ENCODE measurements at places on chromosomes 2 and 18. TPM values are rescaled to one million over a fixed set of nuclear protein-coding genes. Genes with fewer than 3 reads are reported as not detected.

The REG3A gene
- not detected for total RNA-seq

The CNGA3 gene
- under 0.01 TPM for total RNA-seq

GRCh38 chr2:96329456-96329855, 4.3 kb downstream of the ITPRIPL1 start:
- no peaks in the 10 kb centered on the region for H3K36me3 ChIP-seq
- peak; percentile 37 for DNase-seq
- H3K4me1 ChIP-seq, result no peaks in the 10 kb centered on the region
- H3K27ac ChIP-seq, result no peak overlapping the region
- no peak overlapping the region for H3K4me3 ChIP-seq

GRCh38 chr2:18067588-18068384, 189.3 kb downstream of the KCNS3 start:
- no peak for DNase-seq
- H3K4me1 ChIP-seq, result peaks cover 9% of the 10 kb centered on the region
- H3K27ac ChIP-seq, result no peak overlapping the region
- no peak overlapping the region for H3K4me3 ChIP-seq
- H3K27me3 ChIP-seq, result no peaks in the 10 kb centered on the region

GRCh38 chr2:149799013-149799705, 211.6 kb upstream of the MMADHC start:
- DNase-seq, result peak; percentile 9
- no peaks in the 10 kb centered on the region for H3K4me1 ChIP-seq
- H3K27ac ChIP-seq, result no peak overlapping the region
- no peaks in the 10 kb centered on the region for H3K27me3 ChIP-seq
- H3K36me3 ChIP-seq, result no peaks in the 10 kb centered on the region
- H3K4me3 ChIP-seq, result no peak overlapping the region

The GALR1 gene
- not detected for total RNA-seq

GRCh38 chr18:55510809-55511208, 77.2 kb downstream of the TCF4 start:
- H3K36me3 ChIP-seq, result no peaks in the 10 kb centered on the region
- peak overlapping the region; percentile 51 for H3K4me3 ChIP-seq
- H3K4me1 ChIP-seq, result peaks cover 2% of the 10 kb centered on the region
- H3K27ac ChIP-seq, result peak overlapping the region; percentile 88

- H3K4me1 ChIP-seq, result peaks cover 4% of the 10 kb centered on the region
- peaks cover 19% of the 10 kb centered on the region for H3K36me3 ChIP-seq
- H3K27me3 ChIP-seq, result no peaks in the 10 kb centered on the region
- peak overlapping the region; percentile 96 for H3K27ac ChIP-seq
- no peak for DNase-seq
Observed at GRCh38 chr2:19348692-19349091, 9.7 kb downstream of the OSR1 start.

DNA sequence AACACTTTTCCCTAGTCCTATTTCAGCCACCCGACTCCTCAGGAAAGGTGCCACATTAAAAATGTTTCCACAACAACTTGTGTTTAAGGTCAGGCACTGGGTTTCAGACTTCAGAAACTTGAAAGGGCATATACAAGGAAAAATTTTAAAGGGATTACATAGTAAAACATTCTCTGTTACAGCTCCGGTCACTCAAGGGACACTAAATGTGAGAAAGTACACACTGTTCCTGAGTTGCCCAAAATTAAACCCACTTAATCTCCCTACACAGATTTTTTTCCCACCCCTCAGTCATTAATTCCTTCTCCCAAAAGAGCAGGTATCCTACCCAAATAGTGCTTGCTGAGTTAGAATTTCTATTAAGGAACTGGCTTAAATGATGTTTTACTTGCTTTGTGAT, 14.2 kb downstream of the STK39 start:
- H3K27me3 ChIP-seq, result no peaks in the 10 kb centered on the region
- H3K27ac ChIP-seq, result no peak overlapping the region
- H3K4me3 ChIP-seq, result no peak overlapping the region
- peaks cover 11% of the 10 kb centered on the region for H3K4me1 ChIP-seq

- no peak overlapping the region for H3K4me3 ChIP-seq
- H3K27me3 ChIP-seq, result peaks cover 2% of the 10 kb centered on the region
- H3K36me3 ChIP-seq, result no peaks in the 10 kb centered on the region
- DNase-seq, result peak; percentile 12
- H3K4me1 ChIP-seq, result no peaks in the 10 kb centered on the region
Observed at GRCh38 chr2:655626-656025, 21.6 kb downstream of the TMEM18 start.

The ARHGAP28 gene
- total RNA-seq, result 27.2 TPM

GRCh38 chr2:102736410-102737409, 25.1 kb upstream of the TMEM182 start:
- peak overlapping the region; percentile 95 for H3K4me3 ChIP-seq
- H3K27ac ChIP-seq, result no peak overlapping the region
- H3K4me1 ChIP-seq, result no peaks in the 10 kb centered on the region
- no peaks in the 10 kb centered on the region for H3K36me3 ChIP-seq

- no peak for DNase-seq
- H3K4me3 ChIP-seq, result no peak overlapping the region
- H3K27me3 ChIP-seq, result no peaks in the 10 kb centered on the region
Observed at GRCh38 chr2:109148117-109148746, 19.2 kb downstream of the SH3RF3 start.

GRCh38 chr18:8106603-8107002, 502.6 kb upstream of the RAB12 start:
- no peak overlapping the region for H3K27ac ChIP-seq
- H3K4me1 ChIP-seq, result no peaks in the 10 kb centered on the region
- no peaks in the 10 kb centered on the region for H3K27me3 ChIP-seq
- no peaks in the 10 kb centered on the region for H3K36me3 ChIP-seq

The CGREF1 gene
- 10.0 TPM for total RNA-seq

The UBXN4 gene
- 78.8 TPM for total RNA-seq

DNA sequence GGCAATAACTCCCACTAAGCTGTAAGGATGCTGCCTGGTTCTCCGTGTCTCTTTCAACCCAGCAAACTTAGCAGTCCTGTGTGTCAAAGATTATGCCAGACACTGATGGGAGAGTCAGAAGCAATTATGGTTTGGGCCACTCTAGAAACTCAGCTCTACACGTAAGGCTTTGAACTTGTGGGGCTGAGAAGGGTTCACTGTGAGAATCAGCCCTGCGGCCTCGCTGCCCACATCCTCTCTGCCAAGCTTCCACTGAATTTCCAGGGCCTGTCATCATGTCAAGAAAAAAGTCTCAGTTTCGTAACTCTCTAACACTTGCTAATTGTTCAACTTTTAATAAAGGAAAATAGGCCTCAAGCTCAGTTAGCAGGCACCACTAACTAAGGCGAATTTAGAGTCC, 308.8 kb upstream of the LYPD1 start:
- H3K27me3 ChIP-seq, result no peaks in the 10 kb centered on the region
- no peaks in the 10 kb centered on the region for H3K4me1 ChIP-seq
- H3K27ac ChIP-seq, result no peak overlapping the region

DNA sequence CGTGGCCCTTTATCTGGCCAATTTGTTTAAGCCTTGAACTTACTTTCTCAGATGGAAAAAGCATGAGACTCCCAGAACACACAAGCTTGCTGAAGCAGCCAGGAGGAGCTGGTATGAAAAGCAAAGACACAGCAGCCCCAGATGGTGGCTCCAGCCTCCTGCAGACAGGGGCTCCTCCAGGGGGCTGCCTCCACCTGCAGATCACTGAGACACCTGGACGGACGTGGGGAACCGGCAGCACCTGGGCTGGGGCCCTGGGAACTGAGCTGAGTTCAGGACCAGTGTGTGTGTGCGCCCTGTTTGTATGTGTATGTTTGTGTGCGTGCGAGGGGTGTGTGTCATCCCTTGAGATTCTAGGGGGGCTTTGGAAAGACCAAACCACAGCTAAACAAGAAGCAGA, 8.6 kb downstream of the CYS1 start:
- no peaks in the 10 kb centered on the region for H3K4me1 ChIP-seq
- no peak for DNase-seq
- H3K27me3 ChIP-seq, result peaks cover 16% of the 10 kb centered on the region
- no peak overlapping the region for H3K27ac ChIP-seq
- H3K36me3 ChIP-seq, result no peaks in the 10 kb centered on the region

The GAD1 gene
- total RNA-seq, result 0.26 TPM

GRCh38 chr18:73952296-73952946, 195.2 kb downstream of the FBXO15 start:
- H3K36me3 ChIP-seq, result no peaks in the 10 kb centered on the region
- H3K4me3 ChIP-seq, result no peak overlapping the region
- H3K27ac ChIP-seq, result no peak overlapping the region
- H3K27me3 ChIP-seq, result no peaks in the 10 kb centered on the region
- no peak for DNase-seq
- H3K4me1 ChIP-seq, result no peaks in the 10 kb centered on the region

DNA sequence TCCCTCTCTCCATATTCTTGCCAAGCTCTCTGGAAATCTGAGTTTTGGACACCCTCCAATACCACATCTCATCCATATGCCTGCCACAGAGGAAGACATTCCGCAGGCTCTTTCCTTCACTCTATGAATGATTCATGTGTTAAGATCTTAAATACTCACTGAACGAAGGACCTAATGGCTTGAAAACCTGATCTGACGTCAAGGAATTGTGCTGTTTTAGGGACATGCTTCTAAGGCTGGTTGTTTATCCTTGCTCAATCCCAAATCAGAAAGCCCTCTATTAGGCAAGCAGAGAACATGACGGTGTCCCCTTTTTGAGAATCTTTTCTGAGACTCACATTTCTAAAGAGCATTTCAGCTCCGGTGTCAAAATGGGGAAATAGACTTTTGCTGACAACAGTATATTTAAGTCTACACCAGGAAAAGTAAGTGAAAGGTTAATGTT, 83.7 kb upstream of the GALNT5 start:
- peak; percentile 100 for DNase-seq
- peaks cover 12% of the 10 kb centered on the region for H3K4me1 ChIP-seq
- H3K4me3 ChIP-seq, result peak overlapping the region; percentile 19
- peak overlapping the region; percentile 89 for H3K27ac ChIP-seq

The ZNF385B gene
- total RNA-seq, result not detected

DNA sequence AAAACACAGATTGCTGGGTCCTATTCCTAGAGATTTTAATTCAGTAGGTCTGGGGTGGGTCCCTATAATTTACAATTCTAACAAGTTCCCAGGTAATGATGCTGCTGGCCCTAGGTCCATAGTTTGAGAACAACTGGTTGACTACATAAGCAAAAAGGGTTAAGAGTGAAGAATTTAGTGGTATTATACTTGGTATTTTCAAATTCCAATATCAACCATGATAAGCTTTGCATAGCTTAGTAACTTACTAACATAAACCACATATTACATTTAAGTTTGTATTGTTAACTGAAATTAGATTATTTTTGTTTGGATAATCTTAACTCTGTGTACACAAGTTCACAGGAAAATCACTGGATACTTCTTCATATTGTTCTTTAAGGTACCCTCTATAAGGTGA, 862.9 kb upstream of the ACVR2A start:
- H3K36me3 ChIP-seq, result no peaks in the 10 kb centered on the region
- H3K27ac ChIP-seq, result no peak overlapping the region
- H3K4me1 ChIP-seq, result peaks cover 2% of the 10 kb centered on the region

DNA sequence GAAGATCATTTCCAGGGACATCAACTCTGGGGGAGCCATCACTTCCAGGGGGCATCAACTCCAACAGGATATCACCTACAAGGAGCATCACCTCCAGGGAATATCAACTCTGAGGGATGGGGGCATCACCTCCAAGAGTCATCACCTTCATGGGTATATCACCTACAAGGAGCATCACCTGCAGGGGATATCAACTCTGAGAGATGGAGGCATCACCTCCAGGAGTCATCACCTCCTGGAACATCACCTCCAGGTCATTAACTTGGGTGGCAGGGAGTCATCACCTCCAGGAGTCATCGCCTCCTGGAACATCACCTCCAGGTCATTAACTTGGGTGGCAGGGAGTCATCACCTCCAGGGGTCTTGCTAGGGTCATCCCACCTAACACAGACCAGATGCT, 167.6 kb downstream of the NDUFA10 start:
- no peaks in the 10 kb centered on the region for H3K36me3 ChIP-seq
- no peak for DNase-seq
- no peak overlapping the region for H3K27ac ChIP-seq
- no peak overlapping the region for H3K4me3 ChIP-seq

GRCh38 chr18:29285471-29285870, 1108.5 kb upstream of the CDH2 start:
- no peaks in the 10 kb centered on the region for H3K4me1 ChIP-seq
- no peaks in the 10 kb centered on the region for H3K36me3 ChIP-seq
- no peak overlapping the region for H3K27ac ChIP-seq

DNA sequence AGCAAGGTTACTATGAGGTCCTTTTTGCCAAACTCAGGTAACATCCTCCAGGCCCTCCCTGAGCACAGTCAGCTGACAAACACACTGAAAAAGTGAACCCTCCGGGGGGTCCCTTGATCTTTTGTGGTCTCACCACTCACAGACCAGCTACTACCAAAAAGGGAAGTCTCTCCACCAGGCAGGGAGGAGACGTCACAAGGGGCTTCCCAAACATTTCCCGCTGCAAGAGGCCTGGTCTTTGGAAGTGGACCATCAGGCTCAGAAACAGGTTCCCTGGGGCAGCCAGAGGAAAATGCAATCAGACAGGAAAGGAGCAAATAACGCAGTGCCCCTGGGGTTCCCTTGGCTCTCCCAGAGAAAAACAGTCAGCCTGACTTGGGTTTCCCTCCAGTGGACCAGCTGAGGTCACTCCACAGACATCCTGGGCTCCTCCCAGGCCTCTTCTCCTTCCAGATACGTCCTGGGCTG, 38.7 kb upstream of the POMC start:
- DNase-seq, result no peak
- no peak overlapping the region for H3K4me3 ChIP-seq
- no peaks in the 10 kb centered on the region for H3K4me1 ChIP-seq
- no peaks in the 10 kb centered on the region for H3K27me3 ChIP-seq
- H3K27ac ChIP-seq, result no peak overlapping the region

GRCh38 chr2:64873472-64873924, 115.7 kb upstream of the SLC1A4 start:
- H3K4me3 ChIP-seq, result peak overlapping the region; percentile 34
- peaks cover 6% of the 10 kb centered on the region for H3K4me1 ChIP-seq
- no peaks in the 10 kb centered on the region for H3K36me3 ChIP-seq
- peaks cover 25% of the 10 kb centered on the region for H3K27me3 ChIP-seq
- no peak for DNase-seq

DNA sequence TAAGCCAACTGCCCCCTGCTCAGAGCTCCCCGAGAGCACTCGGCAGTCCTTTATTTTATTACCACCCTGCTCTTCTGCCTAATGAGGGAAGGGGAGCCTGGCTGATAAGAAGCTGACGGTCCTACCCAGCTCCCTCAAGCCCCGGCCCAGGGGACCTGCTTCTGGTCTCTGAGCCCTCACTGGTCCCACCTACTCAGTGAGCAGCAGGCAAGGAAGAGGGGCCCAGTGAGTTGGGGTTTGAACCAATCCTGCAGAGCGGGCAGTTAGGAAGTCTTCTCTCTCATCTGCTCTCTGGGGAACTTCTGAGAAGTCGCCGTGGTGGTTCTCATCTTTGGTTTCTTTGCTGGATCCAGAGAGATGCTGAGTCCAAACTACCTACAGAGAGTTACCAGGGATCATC, 218.9 kb downstream of the NDUFA10 start:
- H3K4me3 ChIP-seq, result no peak overlapping the region
- H3K27me3 ChIP-seq, result no peaks in the 10 kb centered on the region
- no peak overlapping the region for H3K27ac ChIP-seq
- DNase-seq, result no peak
- H3K36me3 ChIP-seq, result no peaks in the 10 kb centered on the region

- H3K4me3 ChIP-seq, result no peak overlapping the region
- no peaks in the 10 kb centered on the region for H3K27me3 ChIP-seq
- no peak overlapping the region for H3K27ac ChIP-seq
Observed at GRCh38 chr2:220893411-220893810, 678.7 kb downstream of the EPHA4 start.

GRCh38 chr2:177639262-177639914, 246.8 kb downstream of the AGPS start:
- no peak for DNase-seq
- H3K4me1 ChIP-seq, result no peaks in the 10 kb centered on the region
- no peaks in the 10 kb centered on the region for H3K36me3 ChIP-seq
- no peak overlapping the region for H3K27ac ChIP-seq
